ENCODE measurements at places on chromosomes 16 and 17. TPM values are rescaled to one million over a fixed set of nuclear protein-coding genes. Genes with fewer than 3 reads are reported as not detected.
A peak's percentile ranks its signal among the peaks of the same experiment; 100 is the strongest.

The SPEM3 gene
- total RNA-seq, result not detected

The JMJD6 gene
- total RNA-seq, result 28.3 TPM

GRCh38 chr17:38667099-38667786 lies 7.5 kb downstream of the EPOP start:
- peak; percentile 63 for DNase-seq

DNA sequence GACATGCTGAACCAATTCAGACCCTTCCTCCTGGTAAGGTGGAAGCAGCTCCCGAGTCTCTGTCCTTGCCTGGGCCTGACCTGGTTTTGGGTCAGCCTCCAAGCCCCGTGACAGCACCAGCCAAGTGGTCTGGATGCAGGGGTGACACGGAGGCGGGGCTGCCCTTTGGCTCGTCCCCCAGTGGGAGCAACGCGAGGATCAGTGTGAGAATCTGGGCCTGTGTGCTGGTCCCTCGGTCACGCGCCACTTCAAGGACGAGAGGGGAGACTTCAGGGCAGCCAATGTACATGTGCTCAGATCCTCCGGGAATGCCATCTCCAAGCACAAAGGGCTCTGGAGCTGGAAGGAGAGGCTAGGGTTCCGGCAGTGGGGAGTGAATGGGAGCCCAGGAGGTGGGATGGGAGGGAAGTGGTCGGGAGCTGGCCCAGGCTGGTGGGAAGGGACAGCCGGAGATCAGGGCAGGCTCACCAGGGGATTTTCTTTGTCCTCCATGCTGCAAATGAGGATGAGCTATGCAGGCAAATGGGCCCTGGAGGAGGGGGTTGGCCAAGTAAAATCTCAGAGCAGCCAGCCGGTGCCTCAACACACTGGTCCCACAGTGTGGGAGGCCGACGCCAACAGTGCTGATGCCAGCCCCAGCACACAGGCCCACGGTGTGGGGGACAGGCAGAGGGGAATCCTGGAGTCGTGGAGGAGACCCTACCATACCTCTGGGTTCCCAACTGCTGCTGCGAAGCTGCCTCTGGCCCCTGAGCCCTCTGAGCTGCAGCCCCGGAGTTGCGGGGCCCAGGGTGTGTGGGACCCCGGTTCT lies 4.2 kb upstream of the NDRG4 start:
- no peak for DNase-seq

GRCh38 chr17:31089471-31089870 lies 5.3 kb upstream of the NF1 start:
- DNase-seq, result no peak

DNA sequence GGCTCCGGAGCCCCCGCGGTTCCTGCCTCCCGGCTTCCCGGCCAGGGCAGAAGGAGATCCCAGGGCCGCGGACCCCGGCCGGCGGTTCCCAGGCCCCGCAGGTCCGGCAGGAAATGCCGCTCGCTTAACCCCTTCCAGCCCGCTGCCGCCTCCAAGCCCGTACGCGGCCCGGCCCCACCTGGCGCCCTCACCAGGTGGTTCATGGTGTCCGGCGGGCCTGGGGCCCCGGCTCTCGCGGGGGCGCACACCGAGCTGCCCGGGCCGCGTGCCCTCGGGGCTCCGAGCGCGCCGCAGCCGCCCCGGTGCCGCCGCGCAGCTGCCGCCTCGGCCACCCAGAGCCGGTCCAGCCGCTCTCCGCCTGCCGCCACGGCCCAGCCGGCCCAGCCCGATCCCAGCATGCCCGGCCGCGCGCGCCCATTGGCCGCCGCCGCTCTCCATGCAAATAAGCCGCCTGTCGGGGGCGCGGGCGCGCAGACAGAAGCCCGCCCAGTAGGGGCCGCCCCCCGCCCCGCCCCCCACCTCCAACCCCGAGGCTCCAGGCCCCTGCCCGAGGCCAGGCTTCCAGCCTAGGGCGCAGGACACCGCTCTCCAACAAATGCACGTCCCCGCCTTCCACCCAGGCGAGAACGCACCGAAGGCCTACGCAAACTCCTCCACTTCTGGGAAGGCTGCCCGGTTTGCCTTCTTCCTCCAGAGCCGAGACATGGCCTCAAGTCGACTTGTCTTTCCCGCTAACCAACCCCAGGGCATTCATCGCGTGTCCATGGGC lies at the start of gene BCAR1:
Gene BCAR1, minus strand, starts transcription at position 345 of the 769 bp plus-strand sequence. Its CDS starts 142 bp downstream, at position 203.
- DNase-seq, result peak; percentile 89

GRCh38 chr17:61766520-61766919 lies 96.8 kb downstream of the BRIP1 start:
- DNase-seq, result no peak

DNA sequence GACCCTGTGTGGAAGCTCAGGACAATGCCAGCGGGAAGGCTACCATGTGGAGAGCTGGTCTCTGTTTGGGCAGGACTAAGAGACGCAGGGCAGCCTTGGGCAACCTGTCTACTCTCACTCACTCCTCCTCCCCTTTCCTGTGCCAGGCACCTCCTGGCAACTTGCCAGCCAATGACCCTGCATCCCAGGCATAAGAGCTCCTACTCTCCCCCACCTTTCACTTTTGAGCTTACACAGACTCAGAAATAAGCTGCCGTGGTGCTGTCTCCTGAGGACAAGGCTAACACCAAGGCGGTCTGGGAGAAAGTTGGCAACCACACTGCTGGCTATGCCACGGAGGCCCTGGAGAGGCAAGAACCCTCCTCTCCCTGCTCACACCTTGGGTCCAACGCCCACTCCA lies 2.6 kb downstream of the HBM start:
- DNase-seq, result no peak
